ENCODE measurements at places on chromosomes 4 and X.

DNA sequence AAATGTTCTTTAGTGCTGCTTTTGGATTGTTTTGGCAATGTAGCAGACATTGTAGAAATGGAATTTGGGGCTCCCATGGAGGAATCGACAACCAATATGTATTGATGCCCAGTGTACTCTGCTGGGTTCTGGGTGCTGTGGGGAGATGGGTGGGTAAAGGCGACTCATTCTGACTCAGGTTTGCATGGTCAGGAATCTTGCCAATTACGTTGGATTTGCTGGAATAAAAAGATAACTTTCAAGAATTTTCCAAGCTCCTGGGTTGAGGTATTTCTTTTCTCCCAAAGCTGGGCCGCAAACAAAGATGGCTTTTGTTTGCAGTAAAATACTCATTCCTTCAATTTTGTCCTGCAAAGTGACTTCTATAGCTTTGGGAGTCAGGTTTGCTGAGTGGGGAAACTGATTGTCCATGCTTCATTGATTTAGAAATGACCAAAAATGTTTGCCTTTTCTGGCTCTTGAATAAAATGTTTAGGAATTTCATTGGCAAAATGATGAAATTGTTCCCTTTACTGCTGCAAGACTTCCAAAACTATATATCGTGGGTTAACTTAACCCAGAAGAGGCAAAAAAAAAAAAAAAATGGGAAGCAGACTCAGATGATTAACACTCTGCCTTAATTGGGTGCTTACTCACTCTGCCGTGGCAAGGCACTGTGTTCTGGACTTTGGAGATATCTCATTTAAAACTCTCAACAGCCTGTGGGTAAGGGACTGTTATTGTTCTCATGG is 57.0 kb downstream of the RTL9 start:
- DNase-seq = no peak

- peak; percentile 54 for DNase-seq
Observed at GRCh38 chrX:54182194-54182863, 725 bp downstream of the FAM120C start.

DNA sequence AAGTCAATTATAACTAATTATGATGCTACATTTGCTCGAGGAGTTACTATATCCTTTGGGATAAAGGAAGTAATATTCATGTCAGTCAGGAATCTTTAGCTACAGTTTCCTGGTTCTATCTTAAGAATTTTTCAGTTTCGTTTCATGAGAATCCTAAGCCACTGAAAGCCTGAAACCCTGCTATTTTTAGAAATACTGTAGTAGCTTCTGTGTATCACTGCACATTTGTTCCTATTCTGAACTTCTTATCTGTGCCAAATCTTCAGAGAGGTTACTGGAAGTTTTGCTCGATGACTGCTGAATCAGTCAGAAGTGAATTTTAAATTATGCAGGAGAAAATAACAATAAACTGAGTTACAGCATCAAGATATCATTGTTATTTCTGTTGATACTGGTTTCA is 249.2 kb downstream of the TENM3 start:
- DNase-seq = no peak

DNA sequence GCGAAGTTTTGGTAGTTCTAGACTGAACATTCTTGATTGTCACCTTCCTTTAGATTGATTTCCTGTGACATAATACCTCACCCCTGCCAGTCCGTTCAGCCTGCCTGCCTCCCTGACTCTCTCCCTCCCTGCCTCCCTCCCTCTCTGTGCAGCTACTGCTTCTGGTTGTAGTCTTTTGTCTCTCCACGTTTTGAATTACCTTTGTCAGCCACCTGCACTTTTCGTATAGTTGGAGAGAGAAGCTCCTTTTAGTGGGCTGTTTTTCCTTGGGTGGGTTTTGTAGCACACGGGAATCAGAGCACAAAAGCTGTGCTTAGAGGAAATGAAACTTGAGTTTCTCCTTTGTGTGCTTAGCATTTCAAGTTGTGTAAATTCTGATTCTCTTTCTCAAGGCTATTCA is 32.6 kb upstream of the MSMO1 start:
- peak; percentile 27 for DNase-seq

DNA sequence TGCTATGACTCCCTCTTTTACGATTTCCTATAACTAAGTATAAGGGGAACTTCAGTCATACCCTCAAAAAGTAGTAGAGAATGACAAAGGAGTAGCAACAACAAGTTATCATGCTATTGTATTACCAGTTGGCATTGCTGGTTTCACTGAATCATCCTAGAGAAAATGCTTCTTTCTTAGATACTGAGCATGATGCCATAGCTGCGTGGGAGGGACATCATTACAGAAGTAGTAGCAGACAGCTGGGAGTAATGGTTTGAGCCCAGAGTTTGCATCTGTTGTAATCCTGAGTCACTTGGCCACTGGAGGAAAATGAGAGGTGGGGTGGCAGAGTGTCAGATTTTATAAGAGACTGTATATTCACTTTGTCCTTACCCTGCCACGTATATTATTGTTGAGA is 38.6 kb downstream of the MTMR1 start:
- peak; percentile 77 for DNase-seq

GRCh38 chrX:25277574-25277973 is 261.8 kb upstream of the ARX start:
- no peak for DNase-seq

DNA sequence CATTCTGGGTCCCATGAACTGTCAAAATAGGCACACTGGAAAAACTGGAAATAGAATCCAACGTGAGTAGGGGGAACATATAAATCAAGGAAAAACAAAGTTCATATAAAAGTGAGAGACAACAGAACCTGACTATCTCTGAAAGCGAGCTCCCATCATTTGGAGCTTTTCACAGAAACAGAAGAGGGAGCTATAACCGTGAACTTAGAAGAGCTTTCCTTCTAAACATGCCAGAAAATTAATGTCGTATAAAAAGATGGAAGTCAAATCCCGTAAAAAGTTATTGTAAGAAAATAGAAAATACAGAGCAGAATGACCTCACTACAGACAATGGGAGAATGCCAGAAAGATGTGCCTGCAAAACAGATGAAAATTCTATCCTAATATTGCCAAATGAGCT is 23.9 kb upstream of the HSD17B10 start:
- no peak for DNase-seq

- DNase-seq = peak; percentile 16
Observed at GRCh38 chr4:59818656-59819055, 1381.5 kb upstream of the ADGRL3 start.

- no peak for DNase-seq
Observed at GRCh38 chr4:127498366-127498765, 134.4 kb upstream of the INTU start.

DNA sequence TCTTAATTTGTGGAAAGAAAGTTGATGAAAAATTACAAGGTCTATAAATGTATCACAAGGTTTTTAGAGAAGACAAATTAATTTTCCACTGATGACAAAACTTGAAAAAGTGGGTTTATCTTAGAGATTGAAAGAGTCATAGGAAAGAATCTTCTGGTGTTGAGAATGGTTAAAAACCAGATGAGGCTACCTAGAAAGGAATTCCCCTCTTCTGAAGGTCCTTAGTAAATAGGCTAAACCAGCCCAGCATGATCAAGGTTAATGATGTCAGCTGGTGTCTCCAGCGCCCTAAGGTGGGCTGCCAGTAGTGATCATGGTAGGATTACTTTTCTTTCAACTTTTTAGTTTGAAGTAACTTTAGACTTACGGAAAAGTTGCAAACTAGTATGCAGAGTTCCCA is 71.8 kb upstream of the PGRMC2 start:
- DNase-seq = no peak

- no peak for DNase-seq
Observed at GRCh38 chr4:166538491-166539005, 665.5 kb downstream of the TLL1 start.

GRCh38 chr4:152028131-152028530 is 267.3 kb upstream of the GATB start:
- DNase-seq = no peak

GRCh38 chrX:38206542-38206941 is 14.1 kb downstream of the SRPX start:
- no peak for DNase-seq

DNA sequence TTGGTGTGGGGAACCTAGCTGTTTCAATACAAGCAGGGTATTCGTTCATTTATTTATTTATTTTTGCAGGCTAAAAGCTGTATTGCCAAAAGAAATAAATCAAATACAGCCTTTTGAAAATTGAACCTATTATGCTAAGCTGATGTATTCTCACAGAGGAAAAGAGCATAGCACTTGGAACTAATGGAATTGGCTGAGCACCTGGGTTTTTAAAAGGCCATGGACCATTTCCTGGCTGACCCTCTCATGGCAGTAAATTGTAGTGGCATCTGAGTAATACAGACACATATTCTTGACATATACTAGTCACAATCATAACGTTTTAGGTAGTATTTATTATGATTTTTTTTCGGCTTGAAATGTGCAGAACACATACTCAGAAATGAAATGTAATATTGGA is 71.8 kb upstream of the ALG13 start:
- DNase-seq = no peak

DNA sequence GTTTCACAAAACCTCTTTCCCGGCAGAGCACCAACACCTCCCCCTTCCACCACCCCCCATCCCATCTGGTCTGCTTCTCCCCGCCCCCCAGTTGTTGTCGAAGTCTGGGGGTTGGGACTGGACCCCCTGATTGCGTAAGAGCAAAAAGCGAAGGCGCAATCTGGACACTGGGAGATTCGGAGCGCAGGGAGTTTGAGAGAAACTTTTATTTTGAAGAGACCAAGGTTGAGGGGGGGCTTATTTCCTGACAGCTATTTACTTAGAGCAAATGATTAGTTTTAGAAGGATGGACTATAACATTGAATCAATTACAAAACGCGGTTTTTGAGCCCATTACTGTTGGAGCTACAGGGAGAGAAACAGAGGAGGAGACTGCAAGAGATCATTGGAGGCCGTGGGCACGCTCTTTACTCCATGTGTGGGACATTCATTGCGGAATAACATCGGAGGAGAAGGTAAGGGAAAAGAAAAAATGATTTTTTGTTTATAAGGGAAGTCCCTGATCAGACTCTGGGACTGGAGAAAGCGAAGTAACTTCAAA is at the start of gene PDGFRA:
TSS of gene PDGFRA (plus strand) at position 333 of the 541 bp plus-strand sequence. CDS start 29,476 bp downstream, outside the sequence.
- no peak for DNase-seq

DNA sequence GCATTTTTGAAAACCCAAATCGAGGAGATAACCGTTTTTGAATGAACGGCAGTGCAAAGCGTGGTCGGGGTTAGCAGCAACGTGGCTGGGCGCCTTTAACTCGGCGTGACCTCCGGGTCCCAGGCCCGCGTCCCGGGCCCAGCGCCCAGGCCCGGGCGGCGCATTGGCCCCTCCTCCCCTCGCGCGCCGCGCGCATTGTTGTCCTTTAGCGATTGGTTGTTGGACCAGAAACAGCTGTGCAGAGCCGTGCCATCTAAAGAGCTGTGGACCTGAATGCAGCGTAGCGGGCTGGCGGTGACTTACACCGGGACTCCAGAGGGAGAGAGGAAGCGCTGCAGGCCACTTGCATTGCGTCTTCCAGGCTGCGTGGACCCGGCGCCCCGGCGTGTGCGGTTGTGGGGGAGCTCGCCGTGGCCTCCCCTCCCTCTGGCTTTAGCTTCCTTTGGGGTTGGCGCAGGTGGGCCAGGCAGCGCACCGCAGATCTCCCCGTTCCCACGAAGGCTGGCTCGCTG is at the start of gene STOX2:
TSS of gene STOX2 (plus strand) at position 227 of the 512 bp plus-strand sequence. CDS start 1,484 bp downstream, outside the sequence.
- peak; percentile 29 for DNase-seq

DNA sequence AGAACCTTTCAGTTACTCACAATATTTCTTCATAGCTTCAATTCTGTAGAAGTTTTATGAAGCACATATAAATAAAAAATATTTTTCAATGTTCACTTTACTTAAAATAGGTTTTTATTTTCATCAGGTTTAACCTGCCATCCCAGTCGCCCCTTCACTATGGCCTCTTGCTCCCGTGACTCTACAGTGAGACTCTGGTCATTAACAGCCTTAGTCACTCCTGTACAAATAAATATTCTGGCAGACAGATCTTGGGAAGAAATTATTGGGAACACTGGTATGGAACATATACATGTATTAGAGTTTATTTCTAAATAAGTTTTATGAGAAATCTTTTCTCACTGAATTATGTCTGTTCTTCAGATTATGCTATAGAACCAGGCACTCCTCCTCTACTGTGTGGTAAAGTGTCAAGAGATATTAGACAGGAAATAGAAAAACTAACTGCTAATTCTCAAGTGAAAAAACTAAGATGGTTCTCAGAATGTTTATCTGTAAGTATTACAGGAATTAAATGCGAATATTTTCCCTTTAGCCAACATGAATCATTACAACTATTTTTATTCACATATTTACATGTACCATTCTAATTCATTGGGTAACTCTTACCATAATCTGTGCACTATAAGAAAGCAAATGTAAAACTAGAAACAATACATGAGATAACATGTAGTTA is 45.6 kb downstream of the SPATA4 start:
- DNase-seq = no peak

DNA sequence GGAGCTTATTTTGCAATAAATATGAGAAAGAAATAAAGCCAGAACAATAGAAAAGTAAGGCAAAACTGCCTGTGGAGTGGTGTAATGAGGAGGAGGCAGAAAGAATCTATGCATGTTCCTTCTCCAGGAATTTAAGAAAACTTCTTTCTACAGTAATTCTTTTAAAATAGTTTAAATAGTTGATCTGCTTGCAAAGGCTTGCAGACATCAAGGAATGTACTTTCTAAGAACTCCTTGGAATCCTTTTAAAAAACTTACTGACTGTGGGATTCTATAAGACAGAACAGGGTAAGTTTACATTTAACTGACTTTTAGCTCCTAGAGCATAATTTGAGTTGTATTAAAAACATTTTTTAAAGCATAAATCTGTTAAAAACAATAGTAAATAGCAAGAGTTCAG is 63.2 kb upstream of the ALB start:
- no peak for DNase-seq

DNA sequence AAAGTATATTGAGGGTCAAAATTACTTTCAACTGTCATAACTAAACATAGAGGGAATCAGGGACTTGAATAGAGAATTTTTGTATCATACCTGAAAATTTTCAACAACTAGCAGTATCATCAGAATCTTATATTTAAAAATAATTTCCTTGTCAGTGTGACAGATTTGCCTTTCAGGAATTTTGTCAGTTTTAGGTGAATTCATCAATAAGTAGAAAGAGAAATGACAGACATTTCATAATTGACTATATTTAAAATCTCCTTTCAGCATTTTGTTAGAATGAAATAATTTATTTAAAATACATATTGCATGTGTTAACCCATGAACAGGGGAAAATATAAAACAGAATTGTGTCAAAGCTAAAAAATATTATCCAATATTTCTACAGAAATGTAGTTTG is 8.6 kb upstream of the PDCL2 start:
- no peak for DNase-seq

GRCh38 chr4:175951794-175952193 is 113.8 kb upstream of the WDR17 start:
- no peak for DNase-seq

Measured in suppressor macrophage (primary cell).